ENCODE measurements at places on chromosomes 5 and 9.

- no peak for DNase-seq
Measured at GRCh38 chr5:168128557-168128956, 162.9 kb upstream of the WWC1 start.

- no peak for DNase-seq
Measured at GRCh38 chr5:148962200-148962550, 100.7 kb downstream of the SH3TC2 start.

- DNase-seq: no peak
Measured at GRCh38 chr5:6788956-6789649, 75.9 kb downstream of the TENT4A start.

GRCh38 chr9:36503172-36504088 is 69.3 kb upstream of the MELK start:
- DNase-seq: no peak

DNA sequence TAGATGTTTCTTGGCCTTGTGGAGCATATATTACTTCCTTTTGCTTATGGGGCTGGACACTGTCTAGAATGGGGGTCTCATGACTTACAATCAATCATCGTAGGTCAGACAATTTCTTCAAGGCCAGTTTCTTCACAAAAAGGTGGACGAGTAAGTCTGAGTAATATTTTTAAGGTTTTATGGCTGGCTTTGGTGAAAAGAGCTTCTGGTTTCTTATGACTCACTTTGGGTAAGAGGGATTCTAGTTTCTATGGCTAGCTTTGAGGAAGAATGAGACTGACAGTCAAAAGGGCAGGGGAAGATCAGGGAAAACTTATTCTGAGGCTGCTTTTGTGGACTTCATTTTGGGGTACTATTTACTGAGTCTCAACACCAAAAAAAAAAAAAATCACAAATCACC is 2067.2 kb upstream of the C9orf72 start:
- no peak for DNase-seq

DNA sequence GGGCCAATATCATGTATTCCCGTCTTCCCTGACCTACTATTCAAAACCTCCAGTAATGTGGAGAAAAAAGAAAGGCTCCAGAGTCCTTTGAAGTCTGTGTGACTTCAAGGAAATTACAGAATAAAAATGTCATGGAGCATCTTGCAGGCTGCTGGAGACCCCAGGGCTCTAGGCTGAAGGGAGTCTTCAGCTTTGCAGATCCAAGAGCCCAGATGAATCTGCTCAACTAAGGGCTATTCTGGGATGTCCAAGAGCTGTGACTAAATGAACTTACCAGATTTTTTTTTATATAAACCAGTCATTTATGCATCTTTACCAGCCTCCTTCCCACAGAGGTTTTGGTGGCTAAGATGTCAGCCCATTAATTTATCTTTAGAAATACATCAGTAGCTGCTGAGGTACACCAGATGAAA is 167.3 kb downstream of the MUSK start:
- no peak for DNase-seq

GRCh38 chr9:18699764-18700163 is 225.8 kb downstream of the ADAMTSL1 start:
- DNase-seq: no peak

- no peak for DNase-seq
Measured at GRCh38 chr9:100715100-100715380, 137.2 kb downstream of the CAVIN4 start.

DNA sequence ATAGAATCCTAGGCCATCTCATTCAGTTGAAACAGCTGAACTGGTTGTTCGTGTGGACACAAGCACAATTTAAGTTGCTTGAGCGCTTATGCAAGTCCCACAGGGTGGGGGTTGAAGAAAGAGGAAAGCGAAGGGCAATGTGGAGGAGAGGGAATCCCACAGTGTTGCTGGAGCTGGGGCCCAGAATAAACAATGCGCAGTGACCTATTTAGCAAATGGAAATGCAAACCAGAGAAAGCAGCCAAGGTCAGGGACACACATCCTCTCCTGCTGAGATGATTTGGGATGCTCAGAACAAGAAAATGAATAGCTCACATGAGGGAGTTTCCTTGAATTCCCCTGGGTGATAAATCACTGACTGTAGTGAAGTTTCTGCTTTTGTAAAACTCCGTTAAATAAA is 838.3 kb downstream of the TLE4 start:
- no peak for DNase-seq

DNA sequence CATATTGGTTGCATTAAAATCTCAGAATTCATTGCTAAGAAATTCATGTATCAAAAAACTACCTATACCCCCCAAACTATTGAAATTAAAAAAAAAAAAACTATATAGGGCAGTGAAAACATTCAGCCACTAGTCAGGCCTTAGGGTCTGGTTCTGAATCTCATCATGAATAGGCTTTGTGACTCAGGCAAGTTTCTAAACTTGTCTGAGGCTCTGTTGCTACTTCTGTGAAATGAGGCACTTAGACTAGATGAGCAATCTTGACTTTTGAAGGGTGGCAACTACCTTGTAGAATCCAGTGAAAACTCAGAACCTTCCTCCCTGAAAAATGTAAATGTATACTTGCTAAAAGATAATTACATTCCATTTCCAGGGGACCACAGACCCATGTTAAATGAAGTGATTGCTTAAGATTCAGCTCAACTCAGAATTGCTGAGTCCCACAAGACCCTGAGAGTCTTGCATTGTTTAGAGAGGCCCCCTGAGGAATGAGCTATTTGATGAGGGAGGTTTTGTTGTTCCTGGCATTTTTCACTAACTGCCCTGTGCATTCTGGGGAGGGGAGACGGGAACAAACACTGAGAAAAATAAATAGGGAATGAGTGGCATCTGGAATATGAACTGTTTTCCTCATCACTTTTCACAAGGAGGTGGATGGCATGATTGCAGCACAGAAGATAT is 29.5 kb downstream of the RAI14 start:
- DNase-seq: no peak

DNA sequence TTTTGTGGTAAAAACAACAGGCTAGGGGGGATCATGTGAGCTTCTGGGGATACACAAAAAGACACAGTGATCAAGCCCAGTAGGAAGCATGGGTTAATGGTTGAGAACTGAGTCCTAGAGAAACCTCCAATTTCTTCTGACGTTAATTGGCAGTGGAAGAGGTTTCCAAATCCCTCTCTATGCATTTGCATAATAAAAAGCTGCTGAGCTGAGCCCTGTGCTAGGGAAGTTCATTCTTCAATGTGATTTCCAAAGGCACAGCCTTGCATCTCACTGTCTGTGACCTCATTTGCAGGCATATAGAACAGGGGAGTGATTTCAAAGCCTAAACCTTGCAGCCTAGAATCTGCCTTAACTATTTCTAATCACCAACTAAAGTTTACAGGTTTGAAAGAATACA is 812 bp downstream of the DNAH5 start:
- no peak for DNase-seq

- DNase-seq: no peak
Measured at GRCh38 chr9:90702441-90702955, 59.9 kb upstream of the DIRAS2 start.

- DNase-seq: no peak
Measured at GRCh38 chr5:59293700-59294099, 599.8 kb downstream of the PDE4D start.

- no peak for DNase-seq
Measured at GRCh38 chr5:147332658-147333057, 97.8 kb downstream of the STK32A start.

DNA sequence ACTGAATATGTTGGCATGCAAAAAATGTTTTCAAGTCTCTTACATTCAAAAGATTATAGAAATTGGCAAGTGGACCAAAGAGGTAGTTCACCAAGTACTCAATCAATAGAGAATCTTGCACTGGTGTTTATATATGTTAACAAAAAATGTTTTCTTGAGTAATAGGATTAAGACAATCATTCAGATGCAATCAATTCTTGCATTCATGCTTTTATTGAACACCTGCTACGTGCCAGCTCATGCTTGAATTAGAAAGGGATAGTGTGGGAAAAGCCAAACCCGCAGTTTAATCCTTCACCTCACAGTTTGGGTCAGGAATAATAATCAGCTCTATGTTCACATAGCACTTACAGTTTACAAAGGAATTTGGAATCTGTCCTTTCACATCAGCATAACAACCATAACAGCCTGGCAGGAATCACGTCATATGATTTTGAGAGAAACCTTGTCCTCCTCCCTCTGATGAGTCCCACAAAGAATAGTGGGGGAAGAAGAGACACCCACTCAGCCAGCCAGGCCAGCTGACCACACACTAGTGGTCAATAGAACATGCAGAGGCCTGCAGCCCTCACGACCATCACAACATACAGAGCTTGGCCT is 36.8 kb upstream of the FRRS1L start:
- DNase-seq: no peak

DNA sequence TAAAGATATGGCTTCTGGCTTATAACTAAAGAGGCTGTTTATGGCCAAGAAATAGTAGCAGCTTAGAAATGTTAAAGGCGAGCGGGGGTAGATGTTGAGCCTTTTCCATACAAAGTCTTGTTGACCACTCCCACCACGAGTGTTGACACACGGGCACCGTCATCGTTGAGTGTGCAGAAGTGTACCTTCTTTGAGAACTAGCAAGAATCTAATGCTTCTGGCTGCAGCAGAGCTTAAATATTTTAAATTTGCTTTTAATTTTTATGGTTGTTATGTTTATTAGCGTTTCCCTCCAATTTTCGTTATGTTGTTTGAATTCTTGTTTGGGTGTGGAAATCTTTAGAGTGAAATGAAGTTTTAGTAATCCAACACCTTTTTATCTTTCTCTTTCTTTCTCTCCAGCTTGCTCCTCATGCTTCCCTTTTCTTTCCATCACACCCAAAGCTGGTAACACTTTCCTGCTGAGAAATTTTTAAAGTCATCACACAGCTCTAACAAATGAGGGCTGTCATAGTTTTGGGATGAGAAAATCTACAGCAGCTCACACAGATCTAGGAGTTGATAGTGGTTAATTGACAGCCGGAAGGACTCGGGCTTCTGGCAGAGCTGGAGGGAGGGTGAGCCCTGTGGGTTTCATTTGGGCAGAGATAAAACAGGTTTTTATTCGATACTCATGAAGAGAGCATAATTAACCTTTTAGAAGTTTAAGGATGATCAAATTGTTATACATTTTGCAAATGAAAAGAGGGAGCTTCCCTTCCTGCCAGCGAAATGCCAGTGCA is 120.1 kb upstream of the ZNF608 start:
- DNase-seq: no peak

GRCh38 chr9:95736370-95736769 is 139.1 kb upstream of the ERCC6L2 start:
- DNase-seq: no peak

DNA sequence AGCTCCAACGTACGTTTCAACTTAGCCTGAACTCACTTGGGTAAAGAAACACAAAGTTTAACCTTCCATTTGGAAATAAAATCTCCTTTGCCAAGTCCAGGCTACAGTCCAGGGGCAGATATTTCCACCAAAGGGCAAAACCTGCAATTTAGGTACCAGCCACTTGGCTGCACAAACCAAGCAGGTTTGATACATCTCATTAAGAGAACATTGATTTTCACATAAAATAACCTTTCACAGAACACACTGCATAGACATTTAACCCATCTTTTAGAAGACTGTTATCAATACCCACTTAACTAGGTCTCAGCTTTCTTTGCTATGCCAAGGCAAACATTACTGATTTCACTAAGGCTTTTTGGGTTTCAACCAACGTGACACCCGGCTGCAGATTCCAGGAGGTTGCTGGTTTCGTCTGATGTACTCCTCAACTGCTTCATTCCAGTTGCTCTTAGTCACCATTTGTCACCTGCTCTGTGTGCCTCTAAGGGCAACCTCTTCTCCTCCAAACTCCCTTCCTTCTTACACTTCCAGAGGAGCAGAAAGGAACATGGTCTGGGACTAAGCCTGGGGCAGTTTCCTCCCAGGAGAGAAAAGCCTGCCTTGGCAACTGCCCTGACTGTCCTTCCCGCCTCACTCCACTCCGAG is 67.1 kb downstream of the EPB41L4B start:
- no peak for DNase-seq

DNA sequence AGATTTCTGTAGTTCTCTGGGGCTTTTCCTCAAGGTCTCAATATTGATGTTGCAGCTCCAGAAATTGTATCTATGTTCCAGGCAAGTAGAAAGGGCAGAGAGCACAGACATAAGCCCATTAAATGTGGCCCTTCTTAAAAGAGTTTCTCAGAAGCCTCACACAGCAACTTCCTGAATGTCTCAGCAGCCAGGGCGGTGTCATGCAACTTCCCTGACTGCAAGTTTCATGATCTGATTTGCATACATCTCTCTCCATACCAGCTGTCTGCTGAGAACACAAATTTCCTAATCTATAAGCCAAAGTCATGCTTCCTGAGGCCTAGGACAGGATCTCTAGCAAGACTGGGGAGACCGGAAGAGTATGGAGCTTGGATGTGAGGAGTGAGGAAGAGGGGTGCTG is 13.0 kb downstream of the RGS7BP start:
- no peak for DNase-seq

DNA sequence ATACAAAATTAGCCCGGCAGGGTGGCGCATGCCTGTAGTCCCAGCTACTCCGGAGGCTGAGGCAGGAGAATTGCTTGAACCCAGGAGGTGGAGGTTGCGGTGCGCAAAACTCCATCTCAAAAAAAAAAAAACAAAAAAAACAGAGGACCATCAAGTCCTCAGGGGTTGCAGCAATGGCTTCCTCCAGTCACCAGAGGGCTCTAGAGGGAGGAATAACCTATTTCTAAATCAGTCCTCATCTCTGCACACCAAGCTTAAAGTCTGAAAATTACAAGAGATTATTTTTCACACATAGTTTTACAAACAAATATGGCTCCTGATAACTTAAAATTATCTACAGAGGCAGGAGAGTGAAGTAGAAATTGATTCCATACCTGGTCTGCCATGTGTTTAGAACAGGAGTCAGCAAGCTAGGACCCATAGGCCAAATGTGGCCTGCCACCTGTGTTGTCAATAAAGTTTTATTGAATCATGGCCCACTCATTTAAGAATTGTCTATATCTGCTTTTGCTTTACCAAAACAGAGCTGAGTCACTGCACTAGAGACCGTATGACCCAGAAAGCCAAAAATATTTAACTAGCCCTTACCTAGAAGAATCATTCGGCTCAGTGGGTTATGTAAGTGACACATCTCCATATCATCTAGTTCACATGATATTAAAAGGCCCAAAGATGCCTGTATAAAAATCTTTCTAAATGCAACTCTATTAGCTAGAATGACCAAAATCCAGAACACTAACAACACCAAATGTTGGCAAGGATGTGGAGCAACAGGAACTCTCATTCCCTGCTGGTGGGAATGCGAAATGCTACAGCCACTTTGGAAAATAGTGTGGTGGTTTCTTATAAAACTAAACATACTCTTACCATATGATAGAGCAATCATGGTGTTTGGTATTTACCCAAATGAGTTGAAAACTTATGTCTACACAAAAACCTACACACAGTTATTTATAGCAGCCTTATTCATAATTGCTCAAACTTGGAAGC is 207.7 kb downstream of the FRMD3 start:
- DNase-seq: no peak
